Mucosa of descending colon (tissue), 3 donors: ENCODE measurements at places on chromosomes 12 and 14.

- DNase-seq = no peak
These were observed 66.9 kb downstream of the ANKS1B start for GRCh38 chr12:99917711-99918402.

- peak; percentile 24 for DNase-seq
These were observed 214.5 kb downstream of the PAH start for GRCh38 chr12:102702447-102703114.

DNA sequence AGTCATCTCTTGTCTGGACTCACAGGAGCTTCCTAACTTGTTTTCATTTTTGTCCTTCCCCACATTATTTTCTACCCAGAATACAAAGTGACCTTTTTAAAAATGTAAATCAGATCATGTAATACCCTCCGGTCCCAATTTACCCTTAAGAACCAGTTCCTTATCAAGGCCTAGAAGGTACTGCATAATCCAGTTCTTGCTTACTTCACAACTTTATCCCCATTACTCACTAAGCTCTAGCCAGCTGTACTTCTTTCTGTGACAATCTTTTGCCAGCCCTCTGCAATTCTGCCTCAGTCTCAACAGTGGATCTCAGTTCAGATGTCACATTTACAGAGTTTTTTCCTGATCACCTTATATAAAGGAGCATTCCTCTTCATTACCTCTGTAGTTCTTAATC is 11.6 kb downstream of the RAP1B start:
- DNase-seq = no peak

DNA sequence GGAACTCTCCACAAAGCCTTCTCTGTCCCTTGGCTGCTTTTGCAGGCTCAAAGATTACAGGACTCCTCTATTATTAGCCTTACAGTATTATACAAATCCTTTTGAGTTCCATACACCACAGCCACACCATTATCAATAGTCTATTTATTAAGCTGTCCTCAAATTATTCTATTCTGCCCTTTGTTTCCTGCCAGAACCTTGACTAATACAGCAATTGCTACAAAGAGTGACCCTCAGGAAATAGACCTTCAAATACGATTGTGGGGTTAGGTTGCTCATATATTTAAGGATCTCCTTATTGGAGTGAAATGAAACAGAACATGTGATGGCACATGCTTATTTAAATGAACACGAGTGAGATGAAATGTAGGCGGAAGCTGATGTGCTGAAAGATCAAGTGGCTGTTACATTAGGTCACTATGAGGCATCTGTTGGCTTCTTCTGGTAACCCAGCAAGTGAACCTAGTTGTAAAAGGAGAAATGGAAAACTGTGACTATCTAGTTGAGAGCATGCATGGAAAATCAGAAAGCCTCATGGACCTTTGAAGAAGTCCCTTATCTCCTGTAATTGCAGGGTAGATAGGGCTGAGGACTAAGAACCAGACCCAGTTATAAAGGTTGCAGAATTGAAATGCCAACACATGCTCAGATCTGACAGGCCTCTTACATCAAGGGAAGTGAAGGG is 75.5 kb downstream of the AVPR1A start:
- no peak for DNase-seq

DNA sequence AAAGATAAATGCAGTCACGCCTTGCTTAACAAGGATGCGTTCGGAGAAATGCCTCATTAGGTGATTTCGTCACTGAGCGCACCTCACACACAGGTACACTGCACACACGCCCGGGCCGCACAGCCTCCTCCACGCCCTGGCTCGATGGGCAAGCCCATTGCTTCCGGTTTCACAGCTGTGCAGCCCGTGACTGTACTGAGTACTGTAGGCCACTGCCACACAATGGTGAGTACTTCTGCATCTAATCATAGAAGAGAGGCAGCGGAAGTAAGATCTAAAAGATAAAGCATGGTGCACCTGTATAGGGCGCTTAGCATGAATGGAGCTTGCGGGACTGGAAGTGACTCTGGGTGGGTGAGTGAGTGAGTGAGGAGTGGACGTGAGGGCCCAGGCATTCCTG is 4.3 kb downstream of the RIMBP2 start:
- DNase-seq = no peak

- no peak for DNase-seq
These were observed 156.8 kb downstream of the PDE3A start for GRCh38 chr12:20525064-20525610.

DNA sequence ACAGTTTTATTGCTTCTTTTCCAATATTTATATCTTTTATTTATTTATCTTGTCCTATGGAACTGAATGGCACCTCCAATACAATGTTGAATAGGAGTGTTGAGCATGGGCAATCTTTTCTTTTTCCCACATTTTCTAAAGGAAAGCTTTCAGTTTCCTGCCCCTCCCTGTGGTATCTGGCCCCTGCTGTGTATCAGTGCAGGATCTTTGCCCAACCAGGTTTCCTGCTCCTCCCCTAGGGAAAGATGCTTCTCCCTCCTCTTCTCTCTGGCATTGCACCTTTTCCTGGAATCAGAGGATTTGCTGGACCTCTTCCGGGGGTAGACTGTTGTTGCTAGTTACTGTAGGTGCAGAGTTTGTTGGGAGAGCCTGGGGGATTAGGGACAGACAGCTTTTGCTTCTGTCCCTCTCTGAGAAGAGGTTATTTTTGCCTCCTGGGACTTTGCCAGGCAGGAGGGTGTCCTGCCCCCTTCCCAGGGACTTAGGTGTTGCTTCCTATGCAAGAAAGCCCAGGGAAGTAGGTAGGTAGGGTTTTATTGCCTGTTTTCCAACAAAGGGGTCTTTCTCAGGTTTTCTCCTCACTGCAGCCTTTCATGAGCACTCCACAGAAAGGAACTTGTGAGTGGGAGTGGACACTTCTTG is 67.6 kb downstream of the POLR3B start:
- DNase-seq = no peak

- no peak for DNase-seq
These were observed 9.7 kb upstream of the UBC start for GRCh38 chr12:124923905-124924734.

DNA sequence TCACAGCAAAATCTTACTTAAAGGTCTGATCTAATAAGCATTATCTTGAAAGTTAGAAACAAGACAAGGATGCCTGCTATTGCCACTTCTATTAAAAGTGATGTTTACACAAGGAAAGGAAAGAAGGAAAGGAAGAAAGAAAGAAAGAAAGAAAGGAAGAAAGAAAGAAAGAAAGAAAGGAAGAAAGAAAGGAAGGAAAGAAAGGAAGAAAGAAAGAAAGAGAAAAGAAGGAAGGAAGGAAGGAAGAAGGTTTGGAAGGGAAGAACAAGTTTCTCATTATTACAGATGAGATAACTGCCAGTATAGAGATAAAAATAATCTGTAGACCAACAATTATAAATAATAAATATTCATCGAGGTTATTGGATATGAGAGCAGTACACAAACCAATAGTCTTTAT is 35.8 kb upstream of the KCNA1 start:
- no peak for DNase-seq

- no peak for DNase-seq
These were observed 577.0 kb upstream of the STXBP6 start for GRCh38 chr14:25626986-25627385.

GRCh38 chr12:51238037-51238509 is 553 bp upstream of the DAZAP2 start:
- DNase-seq = peak; percentile 56

DNA sequence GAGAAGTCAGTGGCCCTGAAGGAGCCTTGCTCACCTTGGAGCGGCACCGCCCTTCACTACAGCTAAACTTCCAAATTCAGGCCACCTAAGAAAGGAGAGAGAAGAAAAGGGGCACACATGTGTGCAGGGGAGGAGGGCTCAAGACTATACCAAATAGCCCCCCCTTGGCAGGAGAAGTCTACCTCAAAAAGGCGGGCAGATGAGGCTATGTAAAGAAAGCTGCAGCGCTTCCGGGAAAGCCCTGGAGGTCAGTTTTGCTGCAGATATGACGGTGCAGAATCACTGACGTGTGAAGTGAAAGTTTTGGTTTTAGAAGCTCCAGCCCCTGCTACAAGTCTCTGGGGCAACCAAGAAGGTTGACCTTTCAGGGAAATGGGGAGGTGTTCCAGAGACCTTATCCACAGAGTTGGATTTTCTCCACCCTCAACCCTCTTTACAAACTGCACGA is 48.2 kb upstream of the PNMA1 start:
- peak; percentile 69 for DNase-seq

GRCh38 chr14:100680439-100681051 is 46.1 kb upstream of the DLK1 start:
- no peak for DNase-seq

- no peak for DNase-seq
These were observed 38.9 kb downstream of the STXBP6 start for GRCh38 chr14:25011095-25011494.

DNA sequence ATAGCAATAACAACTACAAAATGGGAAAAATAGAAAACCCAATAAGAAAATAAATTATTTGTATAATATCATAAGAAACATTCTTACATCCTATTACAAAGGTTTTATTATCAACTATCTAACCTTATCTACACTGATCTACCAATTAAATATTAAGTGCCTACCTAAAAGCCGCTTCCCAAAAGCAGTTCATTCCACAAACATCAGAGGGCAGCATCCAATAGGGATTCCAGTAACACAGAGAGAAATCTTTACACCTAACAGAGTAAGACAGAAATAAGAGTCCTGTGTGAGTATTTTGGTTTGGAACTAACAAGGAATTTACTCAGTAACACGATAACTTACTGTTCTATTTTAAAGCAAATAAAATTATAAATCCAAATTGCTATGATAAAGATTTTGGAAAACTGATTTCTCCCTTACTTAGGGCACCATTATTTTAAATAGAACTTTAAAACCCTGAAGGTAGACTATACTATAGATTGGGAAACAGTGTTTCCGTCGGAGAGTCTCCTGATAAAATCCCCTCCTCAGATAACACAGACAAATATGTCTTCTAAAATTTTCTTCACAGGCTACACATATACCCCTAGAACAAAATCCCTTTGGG is 15.0 kb downstream of the GXYLT1 start:
- DNase-seq = no peak

DNA sequence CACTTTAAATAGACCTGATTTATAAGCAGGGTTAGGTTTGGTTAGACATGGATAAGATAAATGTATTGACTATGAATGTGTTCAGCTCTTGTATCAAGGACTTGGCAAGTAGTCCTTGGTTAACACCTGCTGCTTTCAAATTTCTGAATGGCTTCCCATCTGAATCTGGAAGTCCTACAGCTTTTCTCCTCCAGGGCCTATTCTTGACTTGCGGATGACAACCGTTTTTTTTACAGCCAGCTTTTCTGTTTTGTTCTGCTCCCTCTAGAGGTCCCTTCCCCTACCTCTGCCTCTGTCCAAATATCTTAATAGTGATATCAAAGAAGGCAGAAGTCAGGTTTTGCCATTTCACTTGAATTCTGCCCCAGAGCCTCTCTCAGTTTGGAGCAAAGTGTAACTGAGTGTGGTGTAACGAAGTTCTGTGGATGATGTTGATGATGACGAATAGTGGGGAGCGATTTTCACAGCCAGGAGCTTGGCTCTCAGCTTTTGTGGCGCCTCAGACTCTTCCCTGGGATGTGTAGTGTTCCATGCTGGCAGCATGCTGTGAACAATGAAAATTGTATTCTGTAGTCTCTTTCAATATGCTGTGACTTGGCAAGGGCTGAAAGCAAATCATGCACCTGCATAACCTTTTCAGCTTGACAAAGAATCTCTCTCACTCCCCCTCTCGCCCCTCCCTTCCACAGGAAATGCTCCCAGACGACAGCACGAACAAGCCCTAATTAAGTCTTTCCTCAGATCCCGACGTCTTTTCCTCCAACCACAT is 5.0 kb upstream of the SLC4A8 start:
- no peak for DNase-seq

- no peak for DNase-seq
These were observed 53.9 kb upstream of the CEP83 start for GRCh38 chr12:94513527-94513926.

GRCh38 chr12:123073962-123074801 is 76.7 kb downstream of the PITPNM2 start:
- no peak for DNase-seq

DNA sequence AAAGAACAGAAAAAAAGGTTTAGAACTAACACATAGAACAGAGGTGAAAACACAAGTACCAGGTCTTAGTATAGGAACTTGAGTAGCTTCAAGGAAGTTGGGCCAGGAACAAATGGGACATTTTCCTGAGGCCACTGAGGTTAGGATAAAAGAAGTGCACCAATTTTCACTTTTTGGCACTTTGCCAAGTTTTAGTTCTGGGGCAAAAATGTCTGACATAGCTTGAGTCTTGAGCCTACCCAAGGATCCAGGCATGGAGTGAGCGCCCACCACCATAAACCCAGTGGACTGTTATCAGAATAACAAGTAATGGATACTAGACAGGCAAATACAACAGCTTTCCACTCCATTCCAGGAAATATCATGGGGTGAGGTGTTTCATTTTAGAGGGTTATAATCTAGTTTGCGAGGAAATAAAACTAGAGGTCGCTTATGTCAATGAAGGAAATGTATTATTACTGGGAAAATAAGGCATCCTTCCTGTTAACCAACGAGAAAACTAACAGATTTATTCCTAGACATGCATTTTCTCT is 199.7 kb upstream of the HMGA2 start:
- no peak for DNase-seq

DNA sequence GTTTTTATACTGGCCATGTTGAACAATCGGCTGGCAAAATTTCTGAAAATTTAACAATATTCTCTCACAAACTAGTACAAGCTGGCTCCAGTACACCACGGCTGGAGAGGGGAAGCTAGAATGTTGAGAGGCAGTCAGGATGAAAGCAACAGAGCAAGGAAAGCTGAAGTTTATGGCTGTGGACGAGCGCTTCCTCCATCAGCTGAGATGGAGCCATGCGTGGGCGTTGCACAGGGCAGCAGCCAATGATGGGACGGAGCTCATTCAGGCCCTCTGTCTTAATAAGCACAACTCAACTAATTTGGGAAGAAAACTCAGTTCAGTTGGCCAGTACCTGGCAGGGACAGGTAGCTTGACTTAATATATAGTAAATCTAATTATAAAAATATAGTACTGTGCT is 14.1 kb upstream of the DCP1B start:
- DNase-seq = no peak

DNA sequence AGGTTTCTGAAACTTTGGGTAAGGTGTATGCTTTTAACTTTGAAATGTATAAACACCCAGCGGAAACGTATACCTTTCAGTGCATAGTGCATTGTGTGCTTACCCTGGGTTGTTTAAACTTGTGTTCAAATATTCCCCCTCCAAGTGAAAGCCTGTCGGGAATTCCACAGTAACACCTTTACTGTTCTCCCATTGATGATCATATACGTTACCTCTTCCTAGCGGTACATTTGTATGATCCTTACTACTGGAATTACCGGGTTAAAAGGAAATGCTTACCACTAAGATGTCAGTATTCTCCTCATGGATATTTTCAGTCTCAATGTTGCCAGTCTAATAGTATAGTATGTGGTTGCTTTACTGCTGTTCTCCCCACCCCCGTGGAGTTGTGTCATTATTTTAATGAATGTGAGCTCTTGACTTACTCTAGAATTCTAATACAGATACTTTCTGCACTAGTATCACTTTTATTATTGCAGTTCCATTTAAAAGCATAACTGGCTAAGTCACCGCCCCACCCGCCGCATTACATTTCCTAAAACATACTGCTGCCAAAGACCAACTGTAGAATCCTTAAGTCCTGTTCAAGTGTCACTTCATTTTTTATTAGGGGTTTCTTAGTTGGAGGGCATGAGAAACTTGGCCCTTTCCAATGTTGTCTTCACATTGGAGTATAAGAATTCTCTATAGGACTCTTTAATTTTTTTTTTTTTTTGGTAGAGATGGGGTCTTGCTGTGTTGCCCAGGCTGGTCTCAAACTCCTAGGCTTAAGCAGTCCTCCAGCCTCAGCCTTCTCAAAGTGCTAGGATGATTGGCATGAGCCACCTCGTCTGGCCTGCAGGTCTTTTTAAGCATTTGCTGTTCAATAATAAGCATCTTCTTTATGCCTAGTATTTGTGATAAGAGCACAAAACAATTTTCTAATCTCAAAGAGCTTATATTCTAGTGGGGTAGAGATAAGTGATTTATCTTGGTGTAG is 24.9 kb downstream of the NUDT4 start:
- no peak for DNase-seq
